Stimulated activated naive B cell treated with anti-CD40 and anti-IgM and Interleukin-4, amounts not matched to agents 10 μg/mL and 1 μg/mL and 100 μg/mL, for 72 hours (primary cell): ENCODE measurements at places on chromosomes 5 and 9.
A peak's percentile ranks its signal among the peaks of the same experiment; 100 is the strongest.

DNA sequence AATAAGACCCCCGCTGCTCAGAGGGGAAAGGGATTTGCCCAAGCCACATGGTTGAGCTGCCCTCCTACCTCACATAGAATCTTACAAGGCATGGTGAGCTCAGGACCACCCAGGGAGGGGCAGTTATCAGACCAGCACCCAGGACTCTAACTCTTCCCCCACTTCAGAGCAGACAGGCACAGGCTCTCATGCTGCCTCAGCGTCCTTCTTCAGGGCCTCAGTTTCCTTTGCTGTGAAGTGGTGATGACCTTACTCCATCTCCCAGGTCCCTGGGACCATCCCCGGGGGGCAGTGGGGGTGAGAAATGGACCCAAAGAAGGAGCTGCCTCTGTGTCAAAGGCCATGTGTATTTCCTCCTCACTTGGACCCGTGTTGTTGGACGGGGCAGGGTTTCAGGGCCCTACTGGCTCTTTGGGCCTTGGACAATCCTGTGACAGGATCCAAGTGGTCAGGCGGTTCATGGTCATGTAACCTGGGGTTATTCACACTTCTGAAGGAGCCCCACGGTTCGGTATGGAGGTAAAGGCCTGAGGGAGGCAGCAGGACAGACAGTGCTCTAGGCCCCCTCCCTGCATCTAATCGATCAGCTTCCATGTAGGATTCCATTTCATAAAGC, 31.7 kb upstream of the CSF1R start:
- no peak for DNase-seq

DNA sequence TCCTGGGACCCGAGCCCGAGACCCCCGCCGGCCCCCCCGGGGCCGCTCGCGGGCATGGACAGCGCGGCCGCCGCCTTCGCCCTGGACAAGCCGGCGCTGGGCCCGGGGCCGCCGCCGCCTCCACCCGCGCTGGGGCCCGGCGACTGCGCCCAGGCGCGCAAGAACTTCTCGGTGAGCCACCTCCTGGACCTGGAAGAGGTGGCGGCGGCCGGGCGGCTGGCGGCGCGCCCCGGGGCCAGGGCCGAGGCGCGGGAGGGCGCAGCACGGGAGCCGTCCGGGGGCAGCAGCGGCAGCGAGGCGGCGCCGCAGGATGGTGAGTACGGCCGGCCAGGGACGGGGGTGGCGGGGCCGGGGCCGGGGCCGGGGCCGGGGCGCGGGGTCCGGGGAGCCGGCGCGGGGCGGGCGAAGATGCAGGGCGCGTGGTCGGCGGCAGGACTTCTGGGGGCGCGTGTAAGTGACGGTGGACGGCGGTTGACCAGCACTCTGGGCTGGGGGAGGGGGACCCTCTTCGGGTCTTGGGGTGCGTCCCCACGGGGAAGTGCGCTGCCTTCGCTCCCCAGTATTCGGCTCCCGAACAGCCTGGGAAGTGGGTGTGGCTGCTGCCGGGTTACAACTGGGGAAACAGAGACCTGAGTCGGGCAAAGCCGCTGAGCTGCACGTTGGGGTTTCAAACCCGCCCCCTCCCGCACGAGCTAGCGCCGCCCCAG, 520 bp downstream of the PRRX2 start:
- DNase-seq = no peak

GRCh38 chr9:116149844-116150243, 3.7 kb upstream of the PAPPA start:
- no peak for DNase-seq

DNA sequence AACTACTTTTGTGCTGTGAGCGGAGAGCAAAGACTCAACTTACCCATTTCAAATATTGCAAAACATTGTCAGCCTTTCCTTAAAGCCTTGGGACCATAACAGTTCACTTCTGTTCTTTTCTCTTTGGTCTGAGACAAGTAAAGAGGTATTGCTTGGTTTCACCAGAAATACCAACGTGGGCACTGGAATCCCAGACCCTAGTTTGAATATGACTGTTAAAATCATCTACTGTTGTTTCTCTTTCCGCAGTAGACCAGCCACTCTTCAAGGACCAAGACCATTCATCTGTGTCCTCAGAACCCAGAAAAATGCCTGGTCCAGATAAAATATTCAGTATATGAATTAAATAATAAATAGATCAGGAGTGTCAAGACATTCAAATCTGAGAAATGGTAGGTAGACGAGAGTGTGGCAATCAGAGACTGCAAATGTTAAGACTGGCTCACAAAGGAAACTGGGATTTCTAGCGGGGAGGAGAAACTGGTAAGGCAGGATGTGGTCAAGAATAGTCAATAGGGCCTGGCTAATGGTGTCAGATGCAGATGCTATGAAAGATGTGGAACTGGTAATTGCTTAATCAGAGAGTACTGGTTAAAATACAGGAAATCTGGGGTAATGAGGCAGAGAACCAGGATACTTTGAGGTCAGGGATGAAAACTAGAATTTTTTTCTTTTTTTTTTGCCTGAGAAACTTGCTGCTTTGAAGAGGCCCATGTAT, 82.1 kb upstream of the IL33 start:
- DNase-seq = no peak

DNA sequence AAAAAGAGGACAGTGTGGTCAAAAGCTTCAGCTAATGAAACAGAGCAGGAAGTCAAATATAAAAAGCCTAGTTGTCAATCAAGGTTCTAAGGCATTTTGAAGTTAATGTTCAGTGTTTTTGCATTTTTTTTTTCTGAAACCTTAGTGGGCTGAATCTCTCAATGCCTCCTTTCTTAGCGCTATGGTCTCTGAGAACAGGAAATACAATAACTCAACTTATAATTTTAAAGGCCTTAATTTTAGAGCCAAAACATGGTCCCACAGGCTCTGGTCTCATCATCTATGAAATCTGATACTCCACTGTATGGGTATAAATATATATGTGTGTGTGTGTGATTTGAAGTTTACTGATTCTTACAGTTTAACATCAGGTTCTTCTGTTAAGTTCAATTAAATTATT, 63.3 kb upstream of the DPYSL3 start:
- no peak for DNase-seq

DNA sequence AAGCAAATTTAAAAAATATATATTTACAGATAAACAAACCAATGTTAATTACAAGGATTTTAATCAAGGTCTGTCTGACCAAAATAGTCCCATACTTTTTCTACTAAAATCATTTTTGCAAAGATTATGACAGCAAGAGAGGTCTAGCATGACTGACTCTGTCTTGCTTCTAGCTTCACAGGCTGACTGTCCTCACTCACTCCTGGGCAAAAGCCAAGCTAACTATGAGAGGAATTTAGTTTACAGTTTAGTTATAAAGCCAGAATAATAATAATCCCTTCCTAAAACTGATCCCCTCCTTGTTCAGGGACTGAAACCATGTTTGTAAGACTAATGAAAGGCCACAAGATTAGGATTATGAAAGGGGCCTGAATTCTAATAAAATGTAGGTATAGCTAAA, 45.5 kb upstream of the HMGCS1 start:
- DNase-seq = no peak

GRCh38 chr5:3226196-3226920, 369.3 kb upstream of the IRX1 start:
- DNase-seq = no peak

- DNase-seq = no peak
Observed at GRCh38 chr5:9249231-9249630, 296.6 kb downstream of the SEMA5A start.

DNA sequence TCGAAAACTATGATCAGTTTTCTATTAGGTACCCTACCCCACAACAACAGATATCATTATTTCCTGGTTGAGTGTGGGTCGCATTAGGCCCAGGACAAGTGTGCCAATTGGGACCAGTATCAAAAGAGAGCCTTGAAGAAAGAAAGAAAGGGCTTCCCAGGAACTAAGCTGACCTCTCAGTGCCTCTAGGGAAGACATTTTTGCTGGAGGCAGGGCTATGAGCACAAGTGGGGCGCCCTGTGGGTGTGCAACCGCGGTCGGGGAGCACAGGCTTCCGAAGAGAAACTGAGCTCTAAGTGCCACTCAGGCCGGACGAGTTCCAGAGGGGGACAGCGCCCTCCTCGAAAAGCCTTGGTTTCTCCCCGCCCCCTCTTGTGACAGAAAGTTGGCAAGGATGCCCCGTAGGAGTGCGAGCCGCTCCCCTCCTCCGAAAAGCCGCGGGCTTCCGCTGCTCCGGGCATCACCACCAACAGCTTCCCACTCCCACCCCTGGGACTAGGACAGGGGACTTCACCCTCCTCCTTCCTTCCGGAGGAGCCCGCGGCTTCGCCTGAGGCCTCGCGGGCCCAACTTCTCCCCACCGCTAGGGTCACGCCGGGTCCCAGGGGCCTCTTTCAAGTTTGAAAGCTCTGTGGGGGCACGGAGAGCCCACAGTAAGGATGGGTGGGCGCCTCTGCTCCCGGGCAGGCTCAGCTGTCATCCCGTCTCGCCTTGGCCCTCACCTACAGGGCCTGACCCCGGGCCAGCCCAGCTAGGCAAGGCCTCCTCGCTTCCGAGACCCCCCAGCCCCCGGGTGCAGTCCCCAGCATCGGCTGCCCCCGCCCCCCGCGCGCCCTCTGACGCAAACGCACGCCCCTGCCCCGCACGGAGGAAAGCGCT, 2.0 kb downstream of the NR2F1-AS1 start:
- no peak for DNase-seq

GRCh38 chr5:69000949-69001348, 92.9 kb upstream of the SLC30A5 start:
- DNase-seq = no peak

- DNase-seq = no peak
Observed at GRCh38 chr9:91428436-91428835, 4.8 kb upstream of the NFIL3 start.

DNA sequence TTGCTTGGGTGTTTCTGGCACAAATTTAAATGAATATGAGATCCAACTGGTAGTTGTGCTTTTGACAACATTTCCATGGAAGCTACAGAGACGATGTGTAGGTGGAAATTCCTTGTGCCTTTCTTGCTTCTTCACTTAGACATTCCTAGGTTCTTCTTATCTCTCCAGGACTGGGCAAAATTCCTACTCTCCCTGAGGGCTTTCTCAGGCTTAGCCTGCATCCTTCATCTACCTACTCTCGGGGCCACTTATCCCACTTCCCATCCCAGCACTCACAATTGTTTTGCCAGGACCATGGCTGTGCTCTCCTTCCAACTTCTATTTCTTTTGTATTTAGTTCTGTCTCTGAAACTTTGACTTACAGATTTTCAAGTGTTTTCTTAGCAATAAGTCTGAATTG, 17.8 kb upstream of the SPINK1 start:
- DNase-seq = no peak

DNA sequence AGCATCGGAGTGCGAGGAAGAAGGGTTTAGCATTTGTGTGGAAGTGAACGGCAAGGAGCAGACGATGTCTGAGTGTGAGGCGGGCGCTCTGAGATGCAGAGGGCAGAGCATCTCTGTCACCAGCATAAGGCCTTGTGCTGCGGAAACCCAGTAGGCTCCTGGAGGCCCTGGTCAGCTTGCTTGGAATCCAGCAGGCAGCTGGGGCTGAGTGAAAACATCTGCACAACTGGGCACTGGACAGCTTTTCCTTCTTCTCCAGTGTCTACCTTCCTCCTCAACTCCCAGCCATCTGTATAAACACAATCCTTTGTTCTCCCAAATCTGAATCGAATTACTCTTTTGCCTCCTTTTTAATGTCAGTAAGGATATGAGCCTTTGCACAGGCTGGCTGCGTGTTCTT, 72.1 kb downstream of the C7 start:
- DNase-seq = no peak

DNA sequence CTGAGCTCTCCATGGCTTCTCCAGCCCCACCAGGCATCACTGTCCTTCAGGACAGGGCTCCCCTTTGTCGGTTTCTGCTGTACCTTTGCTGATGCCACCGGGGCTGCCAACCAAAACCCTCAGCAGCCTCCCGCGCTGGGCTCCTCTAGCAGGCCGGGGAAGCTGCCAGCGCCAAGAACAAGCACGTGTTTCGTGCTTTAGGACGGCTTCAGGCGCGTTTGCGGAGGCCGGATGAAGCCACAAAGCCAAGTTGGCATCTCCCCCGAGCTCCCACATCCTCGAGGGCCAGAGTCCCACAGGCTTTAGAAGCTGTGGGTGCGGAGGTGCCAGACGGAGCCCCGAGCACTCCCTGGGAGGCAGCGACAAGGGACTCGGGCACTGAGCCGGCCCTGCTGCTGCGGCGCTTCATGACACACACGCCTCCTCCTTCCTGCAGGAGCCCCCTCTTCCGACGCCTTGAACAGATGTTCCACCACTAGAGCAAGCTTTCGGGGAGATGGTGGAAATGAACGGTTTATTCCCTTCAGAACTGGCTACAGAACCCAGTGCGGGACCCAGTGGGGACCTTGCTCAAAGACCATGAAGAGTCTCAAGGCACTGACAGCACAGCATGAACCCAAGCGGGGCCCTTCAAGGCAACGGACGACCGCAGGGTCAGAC, 36.7 kb downstream of the SARDH start:
- DNase-seq = no peak

DNA sequence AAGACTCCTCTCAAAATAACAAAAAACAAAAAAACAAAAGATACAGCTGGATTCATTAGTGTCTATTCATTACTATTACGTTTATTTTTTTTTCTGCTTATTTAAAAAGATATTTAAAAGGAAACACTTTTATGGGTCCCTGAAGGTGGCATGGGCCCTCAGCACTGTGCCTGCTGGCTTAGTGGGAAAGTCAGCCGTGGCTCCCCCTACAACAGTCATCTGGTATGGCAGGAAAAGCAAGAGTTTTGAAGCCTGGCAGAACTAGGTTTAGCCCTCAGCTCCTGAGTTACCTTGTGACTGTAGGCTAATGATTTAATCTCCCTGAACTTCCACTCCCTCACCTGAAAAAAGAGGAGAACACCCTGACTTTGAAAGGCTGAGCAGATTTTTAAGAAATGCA, 135.6 kb downstream of the GOLPH3 start:
- no peak for DNase-seq

GRCh38 chr5:98768160-98768959, 5.1 kb upstream of the RGMB start:
- DNase-seq = peak; percentile 18

GRCh38 chr9:14532456-14533115, 160.6 kb downstream of the ZDHHC21 start:
- no peak for DNase-seq

GRCh38 chr5:102875721-102876123, 120.6 kb downstream of the PAM start:
- DNase-seq = no peak

- DNase-seq = no peak
Observed at GRCh38 chr9:77714077-77714549, 66.0 kb upstream of the GNA14 start.

DNA sequence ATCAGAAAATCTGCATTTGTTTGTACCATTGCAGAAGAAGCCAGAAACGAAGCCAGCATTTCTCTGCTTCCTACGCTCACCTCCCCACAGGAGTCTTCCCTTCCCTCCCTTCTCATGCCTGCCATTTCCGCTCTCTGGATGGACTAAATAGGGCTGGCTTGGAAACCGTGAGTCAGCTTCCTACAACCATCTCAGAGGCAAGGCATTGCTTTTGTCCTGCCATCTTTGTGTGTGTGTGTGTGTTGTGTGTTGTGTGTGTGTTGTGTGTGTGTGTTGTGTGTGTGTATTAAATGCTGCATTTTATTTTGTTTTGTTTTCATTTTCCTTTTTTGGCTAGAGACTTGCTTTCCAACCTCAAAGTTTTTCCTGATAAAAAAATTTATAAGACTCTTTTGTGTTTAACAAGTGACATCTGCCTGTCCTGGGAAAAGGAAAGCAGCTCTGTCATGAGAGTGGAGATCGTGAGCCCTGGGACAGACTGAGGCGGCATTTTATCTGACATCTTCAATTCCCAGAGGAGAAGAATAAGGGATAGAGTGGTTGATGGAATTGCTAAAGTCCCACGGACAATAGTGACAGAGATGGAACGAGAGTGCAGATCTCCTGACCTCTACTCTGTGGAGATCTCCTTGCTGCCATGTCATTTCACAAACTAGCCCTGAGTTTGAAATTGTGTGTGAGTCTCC, 7.5 kb upstream of the EGFLAM start:
- DNase-seq = no peak

- no peak for DNase-seq
Observed at GRCh38 chr5:37831821-37832534, 7.9 kb downstream of the GDNF start.
